ENCODE measurements at places on chromosomes 3 and 15. TPM values are rescaled to one million over a fixed set of nuclear protein-coding genes. Genes with fewer than 3 reads are reported as not detected.

Gene BCL2A1
- not detected for total RNA-seq

Gene SOX14
- total RNA-seq, result not detected

Gene NSUN3
- 17.1 TPM for total RNA-seq

Gene PTX3
- total RNA-seq, result 9.2 TPM

Gene RGMA
- total RNA-seq, result 76.7 TPM

Gene KLF15
- total RNA-seq, result 74.0 TPM

Gene SNTN
- not detected for total RNA-seq

Gene RUVBL1
- total RNA-seq, result 10.3 TPM

Gene CYP1A2
- total RNA-seq, result not detected

GRCh38 chr3:50124800-50125178 lies 30.3 kb upstream of the SEMA3F start:
- H3K27me3 ChIP-seq, result no peaks in the 10 kb centered on the region
- peaks cover 5% of the 10 kb centered on the region for H3K4me1 ChIP-seq

GRCh38 chr3:157042226-157042625 lies 117.7 kb downstream of the CCNL1 start:
- no peak for DNase-seq
- H3K27ac ChIP-seq, result no peak overlapping the region
- no peaks in the 10 kb centered on the region for H3K4me1 ChIP-seq
- H3K4me3 ChIP-seq, result no peak overlapping the region

GRCh38 chr15:90035840-90036230 lies 34.7 kb downstream of the ZNF710 start:
- peak; percentile 26 for DNase-seq
- no peaks in the 10 kb centered on the region for H3K27me3 ChIP-seq
- no peaks in the 10 kb centered on the region for H3K36me3 ChIP-seq
- peak overlapping the region; percentile 74 for H3K27ac ChIP-seq

- H3K36me3 ChIP-seq, result no peaks in the 10 kb centered on the region
- H3K4me3 ChIP-seq, result no peak overlapping the region
These were observed 42.7 kb downstream of the PLCL2 start for GRCh38 chr3:16927485-16927884.

DNA sequence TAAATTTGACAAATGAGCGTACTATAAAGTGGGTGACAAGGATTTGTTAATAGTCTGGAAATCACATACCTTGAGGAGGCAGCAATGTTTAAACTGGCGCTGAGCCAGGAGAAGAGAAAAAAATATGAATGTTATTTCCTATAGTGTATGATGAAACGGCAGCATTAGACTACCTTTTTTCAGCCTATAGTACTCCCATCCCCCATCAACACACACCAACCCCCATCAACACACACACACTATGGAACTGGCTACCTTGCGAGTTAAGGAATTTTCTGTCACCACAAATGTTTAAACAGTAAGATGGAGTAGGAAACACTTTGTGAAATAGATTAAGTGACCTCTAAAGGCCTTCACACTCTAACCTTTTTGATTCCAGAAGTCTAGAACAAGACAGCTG lies 46.8 kb upstream of the ZCWPW2 start:
- DNase-seq, result no peak
- no peaks in the 10 kb centered on the region for H3K4me1 ChIP-seq
- H3K4me3 ChIP-seq, result no peak overlapping the region

- no peak for DNase-seq
- H3K36me3 ChIP-seq, result no peaks in the 10 kb centered on the region
- H3K4me1 ChIP-seq, result peaks cover 8% of the 10 kb centered on the region
- H3K4me3 ChIP-seq, result no peak overlapping the region
These were observed 38.7 kb downstream of the RTP4 start for GRCh38 chr3:187406927-187407326.

GRCh38 chr3:111859061-111859973 lies at the start of gene PHLDB2:
PHLDB2 (plus strand) TSS chr3:111859265; CDS start chr3:111884078, 24,813 bp downstream.
- H3K4me3 ChIP-seq, result peak within 1 kb of the TSS; percentile 89
- H3K27me3 ChIP-seq, result no peaks in the 10 kb centered on the region
- H3K4me1 ChIP-seq, result peaks cover 15% of the 10 kb centered on the region
- DNase-seq, result no peak
- peak within 1 kb of the TSS; percentile 97 for H3K27ac ChIP-seq

DNA sequence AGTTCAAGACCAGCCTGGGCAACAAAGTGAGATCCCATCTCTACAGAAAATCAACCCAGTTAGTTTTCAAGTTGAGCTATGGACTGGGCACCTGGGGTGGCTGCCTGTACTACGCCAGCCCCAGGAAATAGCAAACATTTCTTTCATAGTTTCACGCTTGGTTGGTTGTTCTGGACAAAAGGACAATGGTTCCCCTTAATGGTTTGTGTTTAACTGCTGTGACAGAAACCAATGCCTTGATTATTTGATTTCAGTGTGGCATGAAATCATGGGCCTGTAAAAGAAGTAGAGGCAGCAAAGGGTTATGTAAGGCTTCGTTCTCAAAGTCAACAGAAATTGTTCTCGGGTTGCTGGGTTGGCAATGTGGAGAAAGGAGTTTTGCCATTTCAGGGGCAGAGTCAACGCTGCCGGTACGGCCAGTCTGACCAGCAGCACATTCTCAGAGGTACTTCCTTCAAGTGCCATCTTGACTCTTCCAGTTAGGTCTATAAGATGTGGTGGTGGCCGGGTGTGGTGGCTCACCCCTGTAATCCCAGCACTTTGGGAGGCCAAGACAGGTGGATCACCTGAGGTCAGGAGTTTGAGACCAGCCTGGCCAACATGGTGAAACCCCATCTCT lies 12.7 kb downstream of the LCMT2 start:
- no peak for DNase-seq
- no peaks in the 10 kb centered on the region for H3K36me3 ChIP-seq
- no peaks in the 10 kb centered on the region for H3K27me3 ChIP-seq
- no peak overlapping the region for H3K27ac ChIP-seq
- no peaks in the 10 kb centered on the region for H3K4me1 ChIP-seq

GRCh38 chr3:61960976-61961375 lies 399.6 kb downstream of the PTPRG start:
- H3K4me3 ChIP-seq, result no peak overlapping the region
- H3K27me3 ChIP-seq, result no peaks in the 10 kb centered on the region
- no peak for DNase-seq
- no peaks in the 10 kb centered on the region for H3K4me1 ChIP-seq
- no peak overlapping the region for H3K27ac ChIP-seq

DNA sequence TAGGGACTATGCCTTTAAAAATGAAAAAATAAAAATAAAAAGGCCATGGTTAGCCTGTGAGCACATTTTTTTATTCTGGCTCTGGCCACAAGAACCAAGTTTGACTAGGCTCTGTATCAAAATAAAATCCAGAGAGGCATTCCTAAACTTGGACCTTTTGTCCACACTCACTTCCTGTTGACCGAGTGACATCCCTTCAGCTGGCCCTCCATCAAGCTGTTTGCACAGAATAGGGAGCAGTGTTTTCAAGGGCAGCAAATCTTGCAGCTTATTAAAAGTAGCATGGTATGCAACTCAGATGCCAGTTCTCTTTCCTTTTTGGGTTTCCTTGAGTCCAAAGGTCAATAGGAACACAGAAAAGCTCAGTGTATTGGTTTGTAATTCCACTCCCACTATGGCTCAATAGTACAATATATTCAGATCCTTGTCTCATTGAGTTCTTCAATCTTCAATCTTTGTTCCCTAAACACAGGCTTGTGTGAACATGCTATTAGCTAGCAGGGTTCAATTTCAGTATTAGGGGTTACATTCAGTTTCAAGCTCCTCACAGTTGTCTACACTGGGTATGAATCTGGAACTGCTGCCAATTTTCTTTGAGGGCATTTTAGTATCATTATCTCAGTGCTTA lies 244.5 kb downstream of the RBMS3 start:
- H3K36me3 ChIP-seq, result no peaks in the 10 kb centered on the region
- H3K4me1 ChIP-seq, result peaks cover 5% of the 10 kb centered on the region
- peak overlapping the region; percentile 80 for H3K27ac ChIP-seq
- H3K27me3 ChIP-seq, result no peaks in the 10 kb centered on the region
- DNase-seq, result peak; percentile 89

DNA sequence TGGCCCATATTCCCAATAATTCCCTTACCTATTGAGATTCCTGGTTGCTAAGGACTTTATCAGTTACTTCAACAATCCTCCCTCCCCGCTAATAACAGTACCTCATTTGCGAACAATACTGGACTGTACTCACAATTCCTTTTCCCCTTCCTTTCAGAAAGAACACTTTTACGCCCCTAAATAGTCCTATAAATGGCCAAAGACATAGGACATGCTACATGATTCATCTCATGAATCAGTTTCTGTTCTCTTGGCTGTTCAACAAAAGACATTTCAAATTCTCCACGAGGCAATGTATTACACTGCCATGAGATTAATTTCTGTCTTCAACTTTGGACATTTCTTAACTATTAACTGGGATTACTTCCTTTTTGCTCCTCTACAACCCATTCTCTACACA lies 264.4 kb downstream of the TIGIT start:
- DNase-seq, result no peak
- no peaks in the 10 kb centered on the region for H3K27me3 ChIP-seq
- H3K4me3 ChIP-seq, result no peak overlapping the region
- H3K4me1 ChIP-seq, result no peaks in the 10 kb centered on the region

GRCh38 chr15:54571576-54571975 lies 593.3 kb downstream of the UNC13C start:
- DNase-seq, result no peak
- no peak overlapping the region for H3K27ac ChIP-seq
- no peaks in the 10 kb centered on the region for H3K36me3 ChIP-seq
- H3K4me1 ChIP-seq, result no peaks in the 10 kb centered on the region

DNA sequence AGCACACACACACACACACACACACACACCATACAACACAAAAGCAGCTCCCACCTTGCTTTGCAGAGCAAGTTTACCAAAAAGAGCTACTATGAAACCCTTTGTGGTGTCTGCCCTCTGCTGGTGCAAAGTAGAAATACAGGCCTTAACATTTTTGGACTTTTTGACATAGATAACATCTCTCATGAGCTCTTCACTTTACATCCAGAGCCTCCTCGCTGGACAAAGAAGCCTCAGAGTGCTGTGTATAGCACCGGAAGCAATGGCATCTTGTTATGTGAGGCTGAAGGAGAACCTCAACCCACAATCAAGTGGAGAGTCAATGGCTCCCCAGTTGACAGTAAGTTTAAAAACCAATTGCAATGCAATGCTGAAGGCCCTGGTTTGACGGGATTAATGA lies 157.9 kb downstream of the CHL1 start:
- no peak for DNase-seq
- no peak overlapping the region for H3K4me3 ChIP-seq
- H3K36me3 ChIP-seq, result no peaks in the 10 kb centered on the region
- no peak overlapping the region for H3K27ac ChIP-seq
- H3K27me3 ChIP-seq, result no peaks in the 10 kb centered on the region
- H3K4me1 ChIP-seq, result no peaks in the 10 kb centered on the region

GRCh38 chr3:46467562-46467961 lies 2.9 kb upstream of the LTF start:
- peaks cover 5% of the 10 kb centered on the region for H3K27me3 ChIP-seq

GRCh38 chr15:58748040-58748851 lies 1.3 kb downstream of the ADAM10 start:
- no peak for DNase-seq
- peak overlapping the region; percentile 94 for H3K4me3 ChIP-seq
- peak overlapping the region; percentile 98 for H3K27ac ChIP-seq
- no peaks in the 10 kb centered on the region for H3K4me1 ChIP-seq
- H3K27me3 ChIP-seq, result no peaks in the 10 kb centered on the region

DNA sequence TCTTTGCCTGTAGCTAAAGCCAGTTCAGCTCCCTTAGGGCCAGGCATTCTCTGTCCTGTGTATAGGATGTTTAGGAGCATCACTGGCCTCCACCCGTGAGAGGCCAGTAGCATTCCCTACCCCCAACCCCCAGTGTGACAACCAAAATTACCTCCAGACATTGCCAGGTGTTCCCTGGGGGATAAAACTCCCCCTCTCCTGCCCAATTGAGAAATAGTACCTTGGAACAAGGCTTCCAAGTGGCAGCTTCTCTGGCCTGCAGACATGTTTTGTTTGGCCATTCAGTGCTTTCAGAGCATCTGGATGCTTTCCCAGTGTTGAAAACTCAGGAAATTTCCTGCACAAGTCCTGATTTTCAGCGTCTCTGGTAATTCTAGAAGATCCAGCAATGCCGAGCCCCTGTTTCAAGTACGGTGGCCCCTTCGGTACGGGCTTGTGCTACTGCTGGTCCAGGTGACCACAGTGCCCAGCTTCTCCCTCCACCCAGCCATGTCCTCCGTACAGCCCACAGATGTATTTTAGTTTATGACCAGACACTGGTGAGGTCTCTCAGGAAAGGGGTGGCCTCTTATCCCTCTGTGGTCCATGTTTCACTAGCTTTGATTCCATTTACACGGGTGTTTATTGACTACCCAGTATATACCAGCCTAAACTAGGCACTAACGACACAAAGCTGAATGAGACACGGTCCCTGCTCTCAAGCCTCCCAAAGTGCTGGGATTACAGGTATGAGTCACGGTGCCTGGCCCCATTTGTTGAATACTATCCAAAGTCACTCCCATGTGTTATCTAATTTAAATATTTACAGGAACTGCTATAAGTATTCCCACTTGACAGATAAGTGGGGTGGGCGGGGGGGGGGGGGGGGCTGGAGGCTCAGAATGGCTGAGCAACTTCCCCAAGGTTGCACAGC lies 125.4 kb upstream of the RAD18 start:
- H3K4me1 ChIP-seq, result peaks cover 9% of the 10 kb centered on the region
- peak overlapping the region; percentile 39 for H3K4me3 ChIP-seq
- no peaks in the 10 kb centered on the region for H3K36me3 ChIP-seq
- H3K27me3 ChIP-seq, result no peaks in the 10 kb centered on the region
- DNase-seq, result no peak

- no peak for DNase-seq
- no peaks in the 10 kb centered on the region for H3K27me3 ChIP-seq
- H3K4me1 ChIP-seq, result no peaks in the 10 kb centered on the region
- H3K4me3 ChIP-seq, result no peak overlapping the region
- no peaks in the 10 kb centered on the region for H3K36me3 ChIP-seq
- no peak overlapping the region for H3K27ac ChIP-seq
These were observed 45.3 kb upstream of the PPP4R2 start for GRCh38 chr3:72951259-72951722.

DNA sequence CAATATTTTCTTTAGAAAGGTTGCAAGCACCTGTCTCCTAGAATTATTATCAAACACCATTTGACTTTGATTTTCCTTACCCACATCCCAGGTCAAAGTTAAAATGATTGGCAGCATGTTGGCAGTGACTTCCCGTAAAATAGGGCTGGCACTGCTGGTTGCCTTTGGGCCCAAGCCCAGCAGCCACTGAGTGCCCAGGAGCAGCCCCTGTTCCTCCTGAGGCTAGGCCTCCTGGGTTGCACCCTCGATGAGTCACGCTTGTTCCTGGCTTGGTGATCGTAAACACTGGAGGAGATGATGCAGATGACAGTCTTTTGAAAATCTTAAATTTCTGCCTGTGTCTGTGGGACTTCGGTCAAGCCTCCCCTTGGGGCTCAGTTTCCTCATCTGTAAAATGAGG lies 290.0 kb downstream of the TLE3 start:
- no peak for DNase-seq
- H3K4me1 ChIP-seq, result peaks cover 2% of the 10 kb centered on the region
- no peaks in the 10 kb centered on the region for H3K27me3 ChIP-seq
- H3K4me3 ChIP-seq, result no peak overlapping the region
- H3K36me3 ChIP-seq, result no peaks in the 10 kb centered on the region

DNA sequence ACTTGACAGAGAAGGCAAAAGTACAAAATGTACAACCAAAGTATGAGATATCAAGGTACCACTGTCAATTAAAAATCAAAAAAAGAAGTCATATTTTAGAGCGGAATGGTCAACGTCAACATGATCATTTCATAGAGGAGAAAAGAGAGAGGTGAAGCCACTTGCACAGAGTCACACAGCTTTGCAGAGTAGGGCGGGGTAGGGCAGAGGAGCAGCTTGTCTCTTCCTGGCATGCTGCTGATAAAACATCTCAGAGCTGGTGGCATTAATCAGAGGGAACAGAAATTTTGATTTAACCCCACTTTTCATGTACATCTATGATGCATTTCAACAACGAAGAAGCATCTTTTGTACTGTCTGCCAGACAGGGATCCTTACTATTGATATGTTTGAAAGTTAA lies 5.2 kb upstream of the IGF1R start:
- no peaks in the 10 kb centered on the region for H3K27me3 ChIP-seq
- no peaks in the 10 kb centered on the region for H3K4me1 ChIP-seq
- DNase-seq, result no peak
- no peak overlapping the region for H3K4me3 ChIP-seq

Data from ascending aorta (tissue), 2 donors.